Stimulated activated CD4-positive, alpha-beta T cell treated with anti-CD3 and anti-CD28 coated beads, Interleukin-1b, Interleukin-23, amount 100 ng/mL, for 24 hours (primary cell): ENCODE measurements at places on chromosomes 2 and 18.

GRCh38 chr2:168751104-168751740, 51.2 kb upstream of the NOSTRIN start:
- DNase-seq: no peak

DNA sequence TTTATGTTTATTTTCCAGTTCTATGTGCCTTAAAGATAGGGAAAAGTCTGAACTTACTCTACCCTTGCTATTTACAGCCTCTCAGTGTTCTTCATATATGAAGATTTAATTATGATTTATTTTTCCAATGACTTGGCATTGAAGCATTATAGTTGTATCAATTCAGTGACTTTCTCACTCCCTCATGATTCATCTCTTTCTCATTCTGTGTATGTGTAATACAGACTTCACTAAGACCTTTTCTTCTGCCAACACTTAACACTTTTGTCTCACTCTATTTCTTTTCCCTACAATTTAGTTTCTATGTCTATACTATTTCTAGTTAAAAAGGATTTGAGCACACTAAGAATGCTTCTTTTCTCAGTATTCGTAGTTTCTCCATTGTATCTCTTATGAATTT, 1470.3 kb upstream of the ACVR2A start:
- DNase-seq: no peak

DNA sequence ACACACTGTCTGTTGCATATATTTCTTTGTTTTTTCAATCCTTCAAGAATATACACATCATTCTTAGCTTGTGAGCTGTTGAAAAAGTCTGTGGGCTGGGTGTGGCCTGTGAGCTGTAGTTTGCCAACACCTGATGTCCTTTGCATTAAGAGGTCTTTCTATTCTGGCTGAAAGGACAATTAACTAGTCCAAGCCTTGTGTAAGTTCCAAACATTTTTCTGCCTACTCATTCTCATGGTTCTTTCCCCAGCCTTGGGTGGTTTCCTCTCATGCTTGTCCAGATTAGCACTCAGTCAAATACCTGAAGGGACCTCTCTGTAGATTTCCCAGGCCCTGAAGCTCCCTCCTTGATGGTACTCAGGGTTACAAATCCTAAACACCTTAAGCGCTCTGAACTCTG, 57.8 kb upstream of the NABP1 start:
- DNase-seq: no peak

DNA sequence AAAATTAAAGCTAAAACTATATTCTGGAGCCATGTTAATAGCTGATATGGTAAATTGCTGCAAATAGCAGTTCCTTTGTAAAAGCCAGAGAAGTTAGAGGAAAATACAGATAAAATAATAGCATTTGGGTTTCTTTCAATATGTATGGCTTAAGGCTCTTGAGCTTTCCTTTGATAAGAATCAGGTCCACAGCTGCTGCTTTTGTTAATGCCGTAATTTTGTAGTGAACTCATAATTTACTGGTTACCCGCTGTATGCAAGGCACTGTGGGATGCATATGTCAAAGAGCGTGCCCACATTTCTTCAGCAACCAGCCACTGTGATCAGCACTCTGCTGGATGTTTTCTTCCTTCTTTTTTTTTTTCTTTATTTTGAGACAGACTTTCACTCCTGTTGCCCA, 79.1 kb downstream of the MOGAT1 start:
- no peak for DNase-seq

DNA sequence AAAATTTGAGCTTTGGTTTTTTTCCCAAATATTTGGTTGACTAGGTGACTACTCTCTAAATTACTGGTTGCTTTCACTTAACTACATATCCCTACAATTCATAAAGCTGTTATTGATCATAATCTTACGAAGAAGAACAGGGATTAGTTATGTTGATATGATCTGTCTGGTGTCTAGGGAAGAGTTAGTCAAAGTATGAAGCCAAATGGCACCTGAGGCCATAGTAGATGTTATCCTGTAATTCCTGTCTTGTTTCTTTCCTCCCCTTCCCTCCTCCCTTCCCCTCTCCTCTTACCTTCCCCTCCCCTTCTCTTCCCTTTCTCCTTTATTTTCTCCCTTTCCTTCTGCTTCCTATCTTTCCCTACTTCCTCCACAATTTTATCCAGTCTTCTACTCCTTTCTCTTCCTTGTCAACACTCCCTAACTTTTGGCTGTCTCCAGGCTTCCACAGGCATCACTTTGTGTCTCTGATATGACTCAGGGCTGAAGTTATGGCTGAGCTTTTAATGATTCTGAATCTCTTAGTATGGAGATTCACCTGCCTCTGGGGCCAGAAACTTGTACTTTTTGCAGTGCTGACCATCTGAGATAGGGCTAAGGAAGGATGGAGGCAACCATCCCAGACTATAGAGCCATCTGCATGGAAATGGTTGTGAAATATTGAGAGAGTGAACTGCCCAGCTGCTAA, 149.9 kb upstream of the TCF4 start:
- DNase-seq: no peak

DNA sequence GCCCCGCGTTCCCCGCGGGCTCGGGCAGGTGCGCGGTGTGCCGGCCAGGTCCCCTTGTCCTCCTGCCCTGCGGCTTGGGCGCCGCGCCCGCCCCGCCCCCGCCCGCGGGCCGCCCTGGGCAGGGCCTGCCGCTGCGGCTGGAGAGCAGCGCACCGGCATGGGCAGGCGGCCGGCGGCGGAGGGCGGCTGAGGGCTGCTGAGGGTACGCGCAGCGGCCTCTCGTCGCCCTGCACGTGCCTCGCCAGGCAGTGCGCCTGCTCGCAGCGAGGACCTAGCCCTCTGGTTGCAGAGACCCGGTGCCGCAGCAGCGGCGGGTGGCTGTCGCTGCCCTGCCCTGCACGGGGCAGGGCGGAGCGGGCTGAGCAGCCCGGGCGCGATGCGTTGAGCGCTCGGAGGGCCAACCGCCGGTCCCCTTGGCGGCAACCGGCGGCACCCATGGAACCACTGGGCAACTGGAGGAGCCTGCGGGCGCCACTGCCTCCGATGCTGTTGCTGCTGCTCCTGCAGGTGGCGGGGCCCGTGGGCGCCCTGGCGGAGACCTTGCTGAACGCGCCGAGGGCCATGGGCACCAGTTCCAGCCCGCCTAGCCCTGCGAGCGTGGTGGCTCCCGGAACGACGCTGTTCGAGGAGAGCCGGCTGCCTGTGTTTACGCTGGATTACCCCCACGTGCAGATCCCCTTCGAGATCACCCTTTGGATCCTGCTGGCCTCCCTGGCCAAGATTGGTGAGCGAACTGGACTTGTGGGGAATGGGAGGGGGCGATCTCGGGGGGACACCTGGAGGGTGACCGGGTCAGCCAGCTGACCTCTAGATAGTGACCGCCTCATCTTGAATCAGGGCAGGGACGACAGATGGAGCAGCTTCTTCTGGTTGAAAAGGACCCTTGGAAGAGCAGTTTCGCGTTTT, at the start of gene SLC9A2:
TSS of gene SLC9A2 (plus strand) at position 140 of the 906 bp plus-strand sequence. CDS start at position 436, 296 bp downstream.
- peak; percentile 3 for DNase-seq

- no peak for DNase-seq
These were observed 38.6 kb downstream of the ACOXL start for GRCh38 chr2:110770959-110771431.

GRCh38 chr2:125405816-125406215, 1250.1 kb upstream of the GYPC start:
- DNase-seq: no peak

GRCh38 chr2:33230195-33230594, 246.3 kb upstream of the RASGRP3 start:
- DNase-seq: no peak

GRCh38 chr2:1614564-1614963, 129.8 kb downstream of the PXDN start:
- no peak for DNase-seq

DNA sequence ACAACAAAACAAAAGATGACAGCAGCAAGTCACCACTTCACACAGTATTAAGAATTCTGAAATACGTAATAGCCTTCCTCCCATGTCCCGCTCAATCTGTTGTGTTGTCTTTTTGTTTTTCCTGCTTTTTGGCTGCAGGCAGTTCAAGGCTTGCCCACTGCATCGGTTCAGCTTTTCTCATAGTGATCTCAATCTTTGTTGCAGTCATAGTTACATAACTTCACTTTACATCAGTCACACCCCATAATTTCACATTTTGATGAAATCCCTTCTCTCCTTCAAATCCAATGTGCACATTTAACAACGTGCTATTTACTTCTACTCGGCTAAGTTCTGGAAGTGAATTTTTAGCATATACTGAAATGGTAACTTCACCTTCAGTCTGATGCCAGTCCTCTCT, 33.8 kb upstream of the HAAO start:
- DNase-seq: no peak

GRCh38 chr2:77977471-77978063, 455.4 kb upstream of the LRRTM4 start:
- no peak for DNase-seq

DNA sequence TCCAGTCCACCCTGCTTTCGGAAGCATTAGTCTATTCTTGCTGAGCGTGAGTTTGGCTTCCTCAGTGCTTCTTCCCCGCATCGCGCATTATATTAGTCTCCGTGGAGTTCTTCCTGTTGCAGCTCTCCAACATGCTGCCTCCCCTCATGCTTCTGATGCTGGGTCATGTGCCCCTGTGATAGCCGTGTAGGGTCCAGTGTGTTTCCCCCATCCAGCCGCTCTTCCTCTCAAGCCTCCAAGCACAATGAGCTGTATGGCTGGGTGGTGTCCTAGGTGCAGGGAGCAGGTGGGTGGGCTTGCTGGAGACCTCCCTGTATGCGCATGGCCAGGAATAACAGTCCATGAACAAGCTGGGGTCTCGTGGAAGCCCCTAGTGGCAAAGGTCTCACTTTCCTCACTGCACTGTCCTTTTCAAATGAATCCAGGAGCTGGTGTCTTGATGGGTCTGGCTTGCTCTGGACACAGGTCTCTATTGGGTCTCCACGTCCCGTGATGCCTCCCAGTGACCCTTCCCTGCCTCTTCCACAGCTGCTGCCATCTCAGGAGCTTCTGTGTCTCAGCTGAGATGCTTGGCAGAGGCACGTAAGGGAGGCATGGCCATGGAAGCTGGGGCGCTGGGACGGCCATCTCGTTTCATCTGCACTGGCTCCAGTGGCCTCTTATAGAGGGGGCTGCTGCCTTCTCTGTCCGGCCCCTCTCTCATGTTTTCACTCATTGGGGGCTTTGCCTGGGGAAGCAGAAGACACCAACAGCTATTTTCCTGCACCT, 54.8 kb upstream of the HDAC4 start:
- no peak for DNase-seq

GRCh38 chr2:122136056-122136455, 380.6 kb downstream of the TSN start:
- DNase-seq: no peak

GRCh38 chr2:9260464-9260918, 53.9 kb downstream of the ASAP2 start:
- no peak for DNase-seq

GRCh38 chr2:173948842-173949241, 16.3 kb downstream of the SP3 start:
- no peak for DNase-seq

GRCh38 chr2:107584577-107584976, 242.1 kb upstream of the RGPD4 start:
- no peak for DNase-seq

DNA sequence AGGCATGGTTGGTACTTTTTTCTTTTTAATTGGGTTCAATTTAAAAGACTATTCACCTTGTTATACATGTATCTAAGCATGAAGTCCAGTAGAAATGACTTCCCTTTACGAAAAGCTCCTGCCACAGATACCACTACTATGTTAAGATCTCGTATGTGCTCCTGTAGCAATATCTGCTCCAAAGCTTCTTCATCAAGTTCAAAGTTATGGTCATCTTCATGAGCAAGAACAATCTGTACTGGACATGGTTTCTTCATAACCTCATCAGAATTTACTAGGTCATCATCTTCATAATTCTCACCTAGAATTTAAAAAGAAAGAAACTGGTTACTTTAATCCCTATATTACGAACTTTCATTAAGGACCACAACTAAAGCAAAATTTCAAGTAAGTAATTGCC, 33.9 kb downstream of the ATL2 start:
- no peak for DNase-seq

DNA sequence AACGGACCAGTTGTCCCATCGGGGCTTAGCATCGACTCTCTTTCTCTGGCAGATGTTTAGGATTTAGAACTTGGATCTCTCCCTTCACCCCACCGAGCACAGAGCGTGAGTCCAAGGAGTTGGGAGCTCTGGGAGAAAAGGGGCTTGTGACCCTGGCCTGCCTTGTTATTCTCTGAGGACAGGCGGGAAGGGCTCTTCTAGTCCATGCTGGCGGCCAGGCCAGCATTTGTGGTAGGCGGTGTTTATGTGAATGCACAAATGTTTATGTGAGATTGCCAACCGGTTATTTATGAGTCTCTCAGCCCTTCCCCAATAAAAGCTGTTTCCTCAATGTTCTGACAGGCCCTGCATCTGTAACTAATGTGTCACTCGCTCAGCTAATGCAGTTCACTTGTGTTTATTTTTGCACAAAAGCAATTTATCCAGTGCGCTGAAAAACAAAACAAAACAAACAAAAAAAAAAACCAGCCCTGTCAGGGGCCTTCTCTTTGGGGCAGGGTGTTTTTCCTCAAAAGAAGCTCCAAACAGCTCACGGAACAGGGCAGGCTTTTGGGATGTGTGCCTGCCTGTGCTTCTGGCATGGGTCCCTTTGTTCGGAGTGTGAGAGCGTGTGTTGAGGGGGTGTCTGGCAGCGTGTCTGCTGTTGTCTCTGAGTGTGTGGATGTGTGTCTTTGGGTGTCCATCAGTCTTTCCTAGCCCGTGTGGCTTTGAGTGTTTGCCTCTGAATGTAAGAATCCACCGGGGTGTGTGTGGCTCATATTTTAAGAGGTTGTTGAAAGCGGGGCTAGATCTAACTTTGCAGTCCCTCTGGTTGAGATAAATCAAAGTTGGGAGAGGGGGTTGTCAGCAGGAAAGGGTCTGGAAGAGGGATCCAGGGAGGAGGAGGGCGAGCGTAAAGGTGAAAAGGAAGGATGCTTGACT, 52.8 kb upstream of the HAAO start:
- DNase-seq: no peak

- no peak for DNase-seq
These were observed 32.6 kb upstream of the E2F6 start for GRCh38 chr2:11498543-11499034.

GRCh38 chr2:134778372-134778771, 59.6 kb upstream of the TMEM163 start:
- DNase-seq: no peak

- DNase-seq: no peak
These were observed 722.6 kb downstream of the METTL4 start for GRCh38 chr18:1848716-1849115.

DNA sequence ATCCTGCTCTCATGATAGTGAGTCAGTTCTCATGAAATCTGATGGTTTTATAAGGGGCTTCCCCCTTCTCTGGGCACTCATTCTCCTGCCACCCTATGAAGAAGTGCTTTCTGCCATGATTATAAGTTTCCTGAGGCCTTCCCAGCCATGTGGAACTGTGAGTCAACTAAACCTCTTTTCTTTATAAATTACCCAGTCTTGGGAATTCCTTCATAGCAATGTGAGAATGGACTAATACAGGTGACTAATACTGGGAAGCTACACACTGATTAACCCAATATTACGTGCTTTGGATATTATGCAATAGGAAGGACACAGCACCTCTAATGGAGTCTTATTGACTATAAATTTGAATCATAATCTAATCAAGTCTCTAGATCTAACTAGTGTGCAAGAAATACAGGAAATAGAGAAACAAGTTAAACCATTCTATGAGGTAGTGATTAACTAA, 107.2 kb upstream of the ETAA1 start:
- no peak for DNase-seq
